ENCODE measurements at places on chromosomes 11 and 22.

DNA sequence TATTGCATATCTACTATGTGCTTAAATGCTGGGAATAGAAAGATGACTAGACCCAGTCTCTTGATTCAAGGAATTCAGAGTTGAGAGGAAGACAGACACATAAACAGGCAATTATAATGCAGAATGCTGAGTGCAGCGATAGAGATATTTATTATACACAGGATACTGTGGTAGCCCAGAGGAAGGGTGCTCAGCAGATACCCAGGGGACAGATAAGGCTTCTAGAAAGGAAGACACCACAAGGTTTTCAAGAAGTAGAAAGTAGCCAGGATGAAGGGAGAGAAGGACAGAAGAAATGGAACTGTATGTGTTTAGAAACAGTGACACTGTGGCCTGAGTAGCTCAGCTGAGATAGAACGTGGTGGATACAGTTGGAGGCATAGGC, 79.4 kb upstream of the NNMT start:
- DNase-seq, result no peak

GRCh38 chr11:104926771-104927611, 28.7 kb upstream of the CASP12 start:
- no peak for DNase-seq

DNA sequence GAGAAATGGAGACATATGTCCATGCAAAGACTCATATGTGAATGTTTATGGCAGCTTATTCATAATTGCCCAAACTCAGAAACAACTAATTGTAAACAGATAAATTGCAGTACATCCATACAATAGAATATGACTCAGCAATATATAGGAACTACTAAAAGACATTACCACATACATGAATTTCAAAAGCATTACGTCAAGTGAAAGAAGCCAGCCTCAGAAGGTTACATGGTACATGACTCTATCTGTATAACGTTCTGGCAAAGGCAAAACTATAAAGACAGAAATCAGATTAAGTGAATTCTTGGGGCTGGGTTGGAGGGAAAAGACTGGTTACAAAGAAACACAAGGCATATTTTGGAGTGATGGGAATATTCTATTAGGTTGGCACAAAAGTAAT, 7.2 kb downstream of the KCTD21 start:
- peak; percentile 67 for DNase-seq

- DNase-seq, result no peak
Measured at GRCh38 chr11:105701098-105701497, 91.2 kb downstream of the GRIA4 start.

GRCh38 chr22:39283322-39284141, 35.9 kb downstream of the RPL3 start:
- peak; percentile 52 for DNase-seq

DNA sequence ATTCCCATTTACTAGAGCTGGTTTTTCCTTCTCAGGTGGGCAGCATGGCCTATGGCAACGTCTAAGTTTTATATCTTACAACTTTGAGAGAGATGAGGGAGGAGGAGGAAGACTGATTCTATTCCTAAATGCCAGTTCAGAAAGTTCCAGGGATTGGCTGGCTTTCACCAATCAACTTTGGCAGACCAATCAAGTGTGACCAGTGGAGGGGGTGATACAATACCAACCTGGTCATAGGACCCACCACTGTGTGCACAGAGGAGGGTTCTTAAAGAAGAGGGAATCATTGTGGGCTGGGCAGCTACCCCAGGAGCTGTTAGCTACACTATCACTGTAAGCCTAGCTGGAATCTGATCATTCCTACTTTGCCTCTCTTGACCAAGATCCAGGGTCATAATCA, 8.1 kb downstream of the DIXDC1 start:
- DNase-seq, result no peak

DNA sequence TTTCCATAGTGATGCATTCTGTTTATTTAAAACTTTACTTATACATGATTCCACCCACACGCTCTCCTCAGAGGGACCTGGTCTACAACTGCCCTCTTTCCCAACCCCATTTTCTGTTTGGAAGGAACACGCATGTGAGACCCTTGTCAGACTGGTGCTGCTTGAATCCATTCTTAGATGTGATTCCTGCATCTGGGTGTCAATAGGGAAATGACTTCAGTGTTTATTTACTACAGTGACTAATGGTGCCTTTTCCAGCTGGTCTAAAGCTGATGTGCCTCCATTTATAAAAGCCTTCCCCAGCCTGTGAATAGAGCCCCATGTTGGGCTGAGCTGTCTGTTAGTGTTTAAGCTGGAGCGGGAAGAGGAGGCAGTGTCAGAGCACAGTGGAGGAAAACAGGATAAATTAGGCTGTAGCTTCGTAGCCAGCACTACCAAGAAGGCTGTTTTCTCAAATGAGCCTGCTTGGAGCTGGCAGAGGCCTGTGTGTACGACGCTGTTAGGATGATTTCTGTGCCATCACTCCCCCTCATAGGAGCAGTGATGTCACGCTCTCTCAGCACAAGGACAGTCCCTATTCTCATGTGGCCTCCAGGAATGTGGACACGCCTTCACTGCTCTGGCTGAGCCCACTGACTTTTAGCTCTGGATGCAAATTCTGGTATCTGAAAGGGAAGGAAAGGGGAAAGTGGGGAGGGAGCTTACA, 18.9 kb upstream of the C11orf96 start:
- DNase-seq, result no peak
